ENCODE measurements at places on chromosomes 5 and 9. TPM values are rescaled to one million over a fixed set of nuclear protein-coding genes. Genes with fewer than 3 reads are reported as not detected.

Gene PCDHA1
- not detected for total RNA-seq

Gene SLC45A2
- total RNA-seq, result 0.14 TPM

Gene BTNL3
- total RNA-seq, result not detected

Gene GFI1B
- total RNA-seq, result not detected

Gene MZB1
- 61.8 TPM for total RNA-seq

Gene CTSV
- total RNA-seq, result 0.27 TPM

Gene BHMT
- total RNA-seq, result not detected

Gene PPP3R2
- not detected for total RNA-seq
